Activated T-helper 1 cell treated with anti-CD3 and anti-CD28 coated beads, Interleukin-2, amount 50 U/mL, for 16 hours (primary cell): ENCODE measurements at places on chromosomes 4 and X.

DNA sequence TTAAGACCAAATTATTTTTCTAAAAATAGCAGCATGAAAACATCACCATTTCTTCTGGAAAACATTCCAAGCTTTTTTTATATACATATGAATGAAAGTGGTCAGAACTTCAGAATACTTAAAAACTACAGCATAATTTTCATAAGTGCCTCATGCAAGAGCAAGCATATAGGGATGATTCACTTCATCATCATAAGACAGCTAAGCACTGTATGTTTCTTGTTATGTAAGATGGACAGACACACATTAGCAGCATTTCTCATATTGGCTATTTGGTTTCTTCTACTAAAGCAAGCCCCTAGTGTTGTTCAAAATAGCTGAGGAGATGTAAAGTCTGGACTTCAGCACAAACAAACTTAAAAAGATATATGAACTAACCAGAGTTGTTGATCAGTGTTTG lies 213.1 kb upstream of the NOCT start:
- DNase-seq: no peak

GRCh38 chr4:61783050-61783449 lies 582.9 kb downstream of the ADGRL3 start:
- DNase-seq: no peak

- no peak for DNase-seq
Measured at GRCh38 chrX:79080141-79080540, 64.3 kb upstream of the GPR174 start.

DNA sequence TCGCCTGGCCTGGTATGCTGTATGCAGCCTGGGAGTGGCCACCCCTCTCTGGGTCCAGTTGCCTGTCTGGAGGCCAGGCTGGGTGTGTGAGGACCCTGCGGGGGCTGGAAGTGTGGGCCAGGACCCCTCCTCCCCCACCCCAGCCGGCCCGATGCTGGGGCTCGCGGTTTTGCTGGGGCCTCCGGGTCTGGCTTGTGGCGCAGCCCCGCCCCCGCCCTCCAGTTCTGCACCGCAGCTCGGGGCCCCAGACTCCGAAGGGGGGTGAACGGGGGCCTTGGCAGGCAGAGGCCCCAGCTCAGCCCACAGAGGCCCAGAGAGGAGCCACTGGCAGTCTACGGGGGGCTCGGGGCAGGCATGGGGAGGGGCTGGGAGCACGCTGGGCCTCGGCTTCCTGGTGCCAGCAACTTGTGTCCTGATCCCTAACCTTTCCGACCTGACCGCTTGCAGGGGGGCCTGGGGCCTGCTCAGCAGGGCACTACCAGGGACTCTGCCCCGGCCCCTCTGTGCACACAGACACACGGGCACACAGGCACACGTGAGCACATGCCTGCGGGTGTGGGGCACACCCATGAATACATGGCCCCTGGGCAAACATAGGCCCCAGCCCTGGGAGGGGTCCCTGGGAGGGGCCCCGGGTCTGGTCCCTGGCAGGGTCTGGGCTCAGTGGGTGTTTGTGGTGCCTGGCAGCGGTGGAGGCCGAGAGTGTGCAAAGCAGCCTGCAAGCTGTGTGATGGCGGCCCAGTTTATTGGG lies 21.4 kb upstream of the FGFR3 start:
- no peak for DNase-seq

DNA sequence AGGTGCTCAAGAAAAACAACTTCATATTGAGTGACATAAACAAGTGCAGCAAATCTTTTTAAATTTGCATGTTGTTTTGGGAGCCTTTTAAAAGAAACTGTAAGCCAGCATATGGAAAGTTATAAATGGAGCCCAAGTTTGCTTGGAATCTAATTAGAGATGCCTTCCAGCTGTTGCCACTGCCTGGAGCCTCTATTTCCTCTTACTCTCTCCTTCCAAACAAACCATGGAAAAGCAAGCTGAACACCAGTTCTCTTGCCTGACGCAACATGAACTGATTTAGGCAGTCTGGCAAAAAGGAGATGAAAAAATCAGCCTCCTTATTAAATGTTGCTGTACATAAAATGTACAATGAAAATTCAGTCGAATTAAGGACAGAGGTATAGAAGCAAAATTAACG lies 21.5 kb downstream of the ARSJ start:
- no peak for DNase-seq

- DNase-seq: no peak
Measured at GRCh38 chr4:143514497-143514896, 995 bp downstream of the SMARCA5 start.
